ENCODE measurements at places on chromosomes 2 and 18.

DNA sequence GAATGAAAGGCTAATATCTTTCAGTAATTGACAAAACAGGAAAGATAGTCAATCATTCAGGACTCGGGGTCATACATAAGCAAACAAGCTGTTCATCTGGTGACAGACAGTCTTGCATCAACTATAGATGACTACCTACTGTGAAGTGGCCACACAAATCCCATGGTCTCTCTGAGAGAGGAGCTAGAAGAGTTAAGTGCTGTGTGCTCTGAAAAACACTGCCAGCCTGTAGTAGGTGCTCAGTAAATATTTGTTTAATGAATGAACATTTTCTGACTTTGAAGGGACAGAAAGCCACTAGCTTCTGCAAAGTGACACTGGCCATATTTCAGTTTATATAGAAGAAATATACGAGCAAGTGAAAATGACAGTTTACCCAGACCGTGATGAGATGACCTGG, 184.0 kb upstream of the CHAC2 start:
- DNase-seq, result no peak

GRCh38 chr18:59485382-59485781, 126.3 kb upstream of the LMAN1 start:
- no peak for DNase-seq

- no peak for DNase-seq
Measured at GRCh38 chr2:69554981-69555380, 88.6 kb downstream of the AAK1 start.

DNA sequence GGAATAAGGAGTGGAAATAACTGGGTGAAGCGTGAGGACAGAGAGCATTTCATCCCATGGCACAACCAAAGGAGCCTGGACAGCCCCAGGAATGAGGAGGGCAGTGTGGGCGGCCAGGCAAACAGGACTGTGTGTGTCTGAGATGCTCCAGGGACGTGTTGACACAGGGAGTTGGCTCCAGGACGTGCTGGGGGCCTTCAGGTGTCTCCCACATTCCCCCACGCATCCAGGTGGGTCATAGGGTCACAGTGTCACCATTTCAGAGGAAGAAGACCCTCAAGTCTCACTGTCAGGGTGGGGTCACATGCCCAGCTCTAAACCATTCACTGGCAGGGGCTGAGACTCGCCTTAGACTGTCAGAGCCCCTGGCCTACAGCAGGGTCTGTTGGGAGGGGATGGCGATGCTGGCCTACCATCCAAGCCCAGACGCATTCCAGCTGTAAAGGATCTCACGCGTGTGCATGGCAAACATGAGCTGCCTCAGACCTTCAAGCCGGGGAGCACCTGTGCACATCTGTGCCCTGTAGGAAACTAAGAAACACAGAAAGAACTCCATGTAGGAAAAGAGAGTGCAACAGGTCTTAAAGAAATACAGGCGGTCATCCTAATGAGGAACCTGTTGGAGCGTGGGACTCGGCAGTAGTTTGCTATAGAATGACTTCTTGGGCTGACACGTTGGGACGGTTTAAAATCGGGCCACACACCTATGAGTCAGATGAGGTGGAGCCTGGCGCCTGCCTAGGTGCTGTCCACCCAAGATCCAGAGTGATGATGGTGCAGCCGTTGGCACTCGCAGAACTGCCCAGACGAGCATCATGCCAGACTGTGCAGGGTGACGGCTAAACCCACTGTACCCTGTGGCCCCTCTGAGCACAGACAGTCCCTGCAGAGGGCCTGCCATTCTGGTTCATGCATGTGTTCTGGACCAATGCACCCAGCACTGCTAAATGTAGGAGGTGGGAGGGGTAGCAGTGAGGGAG, 17.3 kb downstream of the PARD6G start:
- DNase-seq, result no peak

GRCh38 chr2:68687018-68687417, 43.6 kb downstream of the PROKR1 start:
- DNase-seq, result no peak

GRCh38 chr18:52402814-52403213, 62.8 kb downstream of the DCC start:
- DNase-seq, result no peak

GRCh38 chr2:1756456-1756855, 12.1 kb upstream of the PXDN start:
- no peak for DNase-seq

GRCh38 chr18:9971313-9971920, 57.6 kb downstream of the VAPA start:
- peak; percentile 54 for DNase-seq
